ENCODE measurements at places on chromosomes 7 and 10.

GRCh38 chr10:110008518-110009339 is 945 bp downstream of the ADD3 start:
- peak; percentile 52 for DNase-seq

GRCh38 chr7:76333511-76334101 is 25.2 kb downstream of the YWHAG start:
- DNase-seq: no peak

DNA sequence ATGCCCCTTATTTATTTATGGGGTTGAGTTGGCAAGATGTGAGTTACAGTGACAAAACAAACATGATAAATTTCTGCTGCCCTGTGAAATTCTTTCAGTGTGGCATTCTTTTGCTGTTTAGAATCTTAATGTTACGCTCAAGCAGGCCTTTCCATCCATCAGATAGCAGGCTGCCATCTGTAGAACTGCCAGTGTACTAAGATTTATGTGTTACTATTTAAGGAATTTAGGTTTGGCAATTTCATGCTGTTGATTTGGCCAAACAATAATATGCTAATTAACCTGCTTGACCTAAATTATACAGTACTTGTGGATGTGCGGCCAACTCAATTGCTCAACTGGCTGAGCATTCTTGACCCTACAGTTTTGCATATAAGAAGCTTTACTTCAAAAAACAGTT is 477.7 kb upstream of the TPK1 start:
- no peak for DNase-seq

- no peak for DNase-seq
Measured at GRCh38 chr10:48707472-48707871, 22.8 kb downstream of the WDFY4 start.

- DNase-seq: no peak
Measured at GRCh38 chr7:129902788-129903422, 49.9 kb downstream of the UBE2H start.

DNA sequence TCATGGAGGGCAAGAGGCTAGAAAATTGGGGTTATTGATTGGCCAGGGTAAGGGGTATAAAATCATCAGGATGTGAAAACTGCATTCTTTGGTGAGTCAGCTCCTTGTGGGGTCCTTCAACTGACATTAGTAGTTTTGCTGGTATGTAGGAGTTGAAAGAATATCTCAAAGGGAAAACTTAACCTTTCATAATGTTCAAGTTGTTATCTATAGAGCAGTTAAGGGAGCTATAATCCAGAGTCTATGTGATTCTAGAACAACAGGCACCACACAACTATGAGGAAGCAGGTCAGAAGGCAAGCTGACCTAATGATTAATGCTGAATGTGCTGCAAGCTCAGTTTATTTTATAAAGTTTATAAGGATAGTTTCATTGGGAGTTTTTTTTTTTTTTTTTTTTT is 13.7 kb downstream of the PRPS1L1 start:
- no peak for DNase-seq

DNA sequence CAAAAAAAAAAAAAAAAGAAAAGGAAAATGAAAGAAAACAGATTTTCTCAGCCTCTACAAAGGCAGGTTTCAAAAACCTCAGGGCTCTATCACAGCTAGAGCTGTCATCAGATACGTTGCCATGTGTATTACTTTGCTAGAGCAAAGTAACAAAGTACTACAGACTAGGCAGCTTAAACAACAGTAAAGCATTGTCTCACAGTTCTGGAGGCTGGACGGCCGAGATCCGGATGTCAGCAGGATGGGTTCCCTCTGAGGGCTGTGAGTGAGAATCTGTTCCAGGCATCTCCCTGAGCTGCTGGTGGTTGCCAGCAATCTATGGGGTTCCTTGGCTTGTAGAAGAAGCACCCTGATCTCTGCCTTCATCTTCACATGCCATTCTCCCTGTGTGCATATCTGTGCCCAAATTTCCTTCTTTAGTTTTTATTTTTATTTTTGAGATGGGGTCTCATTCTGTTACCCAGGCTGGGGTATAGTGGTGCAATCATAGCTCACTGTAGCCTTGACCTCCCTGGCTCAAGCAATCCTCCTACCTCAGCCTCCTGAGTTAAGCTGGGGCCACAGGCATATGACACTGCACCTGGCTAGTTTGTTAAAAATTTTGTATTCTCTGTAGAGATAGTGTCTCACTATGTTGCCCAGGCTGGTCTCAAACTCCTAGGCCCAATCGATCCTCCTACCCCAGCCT is 48.9 kb upstream of the KDM7A start:
- no peak for DNase-seq

GRCh38 chr7:149003560-149004305 is 24.6 kb downstream of the PDIA4 start:
- DNase-seq: no peak

DNA sequence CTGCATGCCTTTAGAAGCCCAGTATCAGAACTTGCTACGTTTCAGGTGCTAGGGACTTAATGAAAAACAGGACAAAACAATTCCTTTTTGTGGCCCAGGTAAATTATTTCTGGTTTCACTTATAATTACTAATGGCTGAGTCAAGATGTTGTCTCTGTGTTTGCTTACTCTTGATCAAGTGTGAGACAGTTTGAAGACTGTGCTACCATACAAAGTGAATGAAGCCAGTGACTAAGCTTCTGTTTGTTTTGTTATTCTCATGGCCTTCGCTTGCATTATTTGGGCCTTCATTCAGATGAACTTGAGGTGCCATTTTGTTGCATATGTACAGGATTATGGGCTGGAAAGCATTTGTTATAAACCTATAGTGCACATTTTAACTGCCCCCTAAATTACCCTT is 17.9 kb downstream of the SMNDC1 start:
- no peak for DNase-seq

DNA sequence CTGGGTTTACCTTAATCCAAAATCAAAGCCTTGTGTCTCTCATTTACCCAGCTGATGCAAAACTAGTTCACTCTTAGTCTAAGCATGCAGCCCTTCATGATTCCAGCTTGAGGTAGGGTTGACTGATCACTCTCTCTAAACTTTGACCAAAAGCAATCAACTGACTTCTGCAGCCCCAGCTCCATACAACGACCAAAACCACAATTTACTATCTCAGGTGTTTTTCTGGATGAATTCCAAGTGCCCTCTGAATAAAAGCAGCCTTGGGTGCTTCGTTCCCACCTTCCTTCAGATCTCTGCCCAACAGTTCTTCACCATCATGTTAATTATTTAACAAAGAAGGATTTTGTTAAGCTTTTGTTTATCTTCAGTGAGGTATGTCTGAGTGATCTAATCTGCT is 62.6 kb downstream of the CCDC6 start:
- no peak for DNase-seq

DNA sequence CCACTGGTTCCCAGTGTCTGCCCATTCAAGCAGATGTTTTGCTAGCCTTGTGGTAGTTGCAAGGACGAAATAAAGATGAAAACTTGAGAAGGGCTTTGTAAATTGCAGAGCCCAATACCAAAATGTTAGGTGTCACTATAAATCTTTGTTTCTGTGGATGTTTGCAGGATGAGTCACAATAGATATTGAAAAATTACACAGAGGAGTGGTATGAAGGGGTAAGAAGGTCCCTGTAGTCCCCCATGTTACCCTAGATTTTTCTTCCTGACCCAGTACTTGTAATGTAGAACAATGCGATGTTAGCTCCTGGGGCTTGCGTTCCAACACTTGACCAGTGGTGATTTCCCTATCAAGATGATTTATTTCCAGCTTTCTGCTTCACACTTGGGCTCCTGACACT is 102.6 kb upstream of the LYZL1 start:
- DNase-seq: no peak

DNA sequence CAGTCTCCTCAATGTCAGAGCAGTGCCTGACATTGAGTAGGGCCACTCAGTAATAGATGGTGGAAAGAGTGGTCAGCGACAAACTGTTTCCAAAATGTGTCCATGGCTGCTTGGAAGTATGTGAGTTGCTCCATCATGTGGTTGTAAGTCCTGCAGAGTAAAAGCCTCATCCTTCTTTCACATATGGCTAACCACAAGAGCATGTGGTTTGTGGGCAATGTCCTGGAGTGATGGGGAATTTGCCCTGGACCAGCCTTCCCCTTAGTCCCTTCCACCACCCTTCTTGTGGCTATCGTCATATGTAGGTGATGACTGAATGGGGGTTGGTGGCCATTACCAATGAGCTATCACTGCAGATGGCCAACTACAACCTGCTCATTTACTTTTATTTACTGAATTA is 33.0 kb upstream of the PLXNA4 start:
- DNase-seq: no peak

- no peak for DNase-seq
Measured at GRCh38 chr10:10361301-10361885, 656.3 kb upstream of the CELF2 start.

DNA sequence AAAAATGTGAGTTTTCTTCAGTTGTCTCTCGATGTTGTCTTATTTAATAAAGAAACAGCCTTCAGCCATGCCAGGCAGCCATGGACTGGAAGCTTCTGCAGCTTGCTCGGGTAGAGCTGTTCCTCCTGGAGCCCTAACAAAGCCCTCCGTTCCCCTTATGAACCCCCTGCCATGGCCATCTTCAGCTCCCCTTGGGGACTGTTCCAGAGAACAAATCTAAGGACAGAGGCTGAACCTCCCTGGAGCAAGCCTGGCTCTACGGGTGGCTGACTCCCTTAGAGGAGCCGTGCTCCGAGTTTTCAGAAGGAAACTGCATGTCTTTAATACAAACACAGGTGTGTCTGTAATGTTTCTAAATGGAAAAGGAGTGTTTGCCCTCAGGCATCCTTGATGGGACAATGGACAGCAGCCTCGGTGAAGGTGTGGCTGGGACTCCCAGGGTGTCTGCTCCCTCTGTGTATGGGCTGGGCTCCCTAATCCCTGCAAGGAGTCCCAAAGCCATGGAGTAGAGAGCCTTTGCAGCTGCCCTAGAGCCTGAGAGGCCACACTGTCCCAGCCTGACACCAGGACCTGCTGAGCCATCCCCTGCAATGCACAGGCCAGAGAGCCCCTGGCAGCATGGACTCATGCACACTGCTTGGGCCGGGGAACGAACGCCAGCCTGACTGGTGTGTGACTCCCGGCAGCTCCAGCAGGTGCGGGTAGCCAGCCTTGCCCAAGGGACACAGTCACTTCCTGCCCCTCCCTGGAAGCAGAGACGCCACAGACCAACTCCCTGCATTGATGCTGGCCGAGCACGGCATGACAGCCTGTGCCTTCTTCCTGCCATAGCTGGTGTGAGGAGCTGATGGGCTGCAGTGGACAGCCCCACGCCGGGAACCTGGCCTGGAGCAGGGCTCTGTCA is 381.8 kb downstream of the TCERG1L start:
- no peak for DNase-seq

DNA sequence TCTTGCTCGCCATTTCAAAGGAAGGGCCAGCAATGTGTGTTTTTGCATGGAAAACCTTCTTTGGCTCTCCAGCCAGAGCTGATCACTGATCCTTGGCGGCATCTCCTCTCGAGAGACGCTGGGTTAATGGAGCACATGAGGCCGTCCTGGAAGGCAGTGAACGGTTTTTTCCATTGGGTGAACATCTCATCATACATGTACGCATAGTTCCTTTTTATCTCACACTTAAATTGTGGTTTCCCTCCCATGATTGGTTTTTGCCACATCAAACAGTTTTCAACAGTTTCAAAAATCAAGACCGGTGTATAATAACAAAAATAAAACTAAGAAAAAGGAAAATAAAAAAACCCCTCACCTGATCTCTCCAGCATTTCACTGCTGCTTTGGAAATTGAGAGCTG is 276.4 kb downstream of the TCF7L2 start:
- DNase-seq: peak; percentile 20

DNA sequence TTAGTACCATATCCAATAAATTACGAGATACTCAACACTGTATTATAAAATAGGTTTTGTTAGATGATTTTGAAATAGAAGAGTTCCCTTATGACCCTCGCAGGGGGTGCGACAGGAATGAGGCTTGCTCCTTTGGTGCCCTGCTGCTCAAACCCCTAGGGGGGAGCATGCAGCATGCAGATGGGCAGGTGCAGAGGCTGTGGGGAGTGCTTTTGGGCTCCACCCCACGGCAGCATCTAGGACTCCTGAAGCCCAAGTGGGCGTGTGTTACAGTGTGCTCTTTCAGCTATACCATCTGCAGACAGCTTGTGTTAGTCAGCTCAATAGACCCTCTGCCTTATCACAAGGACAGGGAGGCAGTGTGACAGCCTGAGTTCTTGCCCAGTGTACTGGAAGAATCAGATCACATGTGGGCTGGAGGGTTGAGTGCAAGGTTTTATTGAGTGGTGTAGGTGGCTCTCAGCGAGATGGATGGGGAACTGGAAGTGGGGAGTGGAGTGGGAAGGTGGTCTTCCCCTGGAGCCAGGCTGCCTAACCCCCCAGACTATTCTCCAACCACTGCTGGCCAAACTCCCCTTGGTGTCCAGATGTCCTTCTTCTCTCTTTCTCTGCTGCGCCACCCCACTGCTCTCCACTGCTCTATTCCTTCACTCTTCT is 3.1 kb upstream of the MRC1 start:
- peak; percentile 20 for DNase-seq

DNA sequence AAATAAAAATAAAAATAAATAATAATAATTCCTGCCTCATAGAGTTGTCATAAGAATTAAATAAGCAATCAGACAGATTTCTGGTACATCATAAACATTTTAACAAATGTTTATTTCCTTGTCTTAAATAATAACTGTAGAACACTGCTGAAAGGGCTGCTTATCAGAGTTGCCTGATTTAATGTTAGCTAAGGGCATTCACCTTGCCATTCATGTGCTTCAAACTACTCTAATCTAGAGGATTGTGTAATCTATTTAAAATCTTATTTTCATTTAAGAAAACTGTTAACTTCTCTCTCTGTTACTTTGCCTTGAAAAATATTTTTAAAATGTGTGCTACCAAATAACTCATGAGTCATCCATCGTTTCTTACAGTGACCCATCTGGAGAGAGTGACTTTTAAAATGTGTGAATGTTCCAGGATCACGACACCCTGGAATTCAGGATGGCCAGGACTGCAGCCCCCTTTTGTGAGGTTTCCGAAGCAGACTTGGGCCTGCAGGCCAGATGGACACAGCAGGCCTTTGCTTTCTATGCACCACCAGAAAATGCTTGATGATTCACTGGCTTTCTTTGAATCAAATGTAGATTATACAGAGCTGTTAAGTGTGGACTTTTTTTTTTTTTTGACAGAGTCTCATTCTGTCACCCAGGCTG is 109.1 kb upstream of the TNS3 start:
- DNase-seq: no peak

GRCh38 chr10:120941501-120941900 is 90.3 kb downstream of the WDR11 start:
- DNase-seq: no peak

GRCh38 chr7:28130277-28130676 is 50.3 kb downstream of the JAZF1 start:
- DNase-seq: no peak

DNA sequence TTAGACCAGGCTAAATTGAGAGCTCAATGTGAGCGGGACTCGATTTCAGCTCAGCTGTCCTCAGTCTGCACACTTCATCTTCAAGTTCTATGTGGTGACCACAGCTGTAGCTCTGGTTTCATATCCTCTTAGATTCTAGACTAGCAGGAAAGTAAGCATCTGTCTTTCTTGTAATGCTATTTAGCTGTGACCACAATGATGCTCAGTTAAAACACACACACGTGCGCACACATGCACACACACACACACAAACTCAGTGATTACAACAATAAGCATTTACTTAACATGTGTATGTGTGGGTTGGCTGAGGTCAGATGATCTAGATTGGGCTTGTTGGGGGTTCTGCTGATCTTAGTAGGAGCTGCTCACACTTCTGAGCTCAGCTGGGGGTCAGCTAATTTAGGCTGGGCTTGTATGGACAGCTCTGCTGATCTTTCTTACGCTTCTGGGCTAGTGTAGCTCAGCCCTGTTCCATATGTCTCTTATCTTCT is 82.5 kb downstream of the ZNF365 start:
- no peak for DNase-seq

GRCh38 chr7:31778296-31778695 is 91.3 kb downstream of the PPP1R17 start:
- no peak for DNase-seq

GRCh38 chr7:156065400-156065799 is 253.1 kb upstream of the SHH start:
- no peak for DNase-seq
